ENCODE measurements at places on chromosomes 1 and 21.

GRCh38 chr1:41513383-41513735 is 28.9 kb upstream of the EDN2 start:
- DNase-seq = no peak

GRCh38 chr1:197924516-197925123 is 7.4 kb downstream of the LHX9 start:
- DNase-seq = peak; percentile 50

- DNase-seq = no peak
Observed at GRCh38 chr1:53642215-53642555, 96.8 kb downstream of the GLIS1 start.

- DNase-seq = no peak
Observed at GRCh38 chr21:36677443-36677842, 21.5 kb upstream of the SIM2 start.

- DNase-seq = no peak
Observed at GRCh38 chr1:31793586-31794285, 22.1 kb downstream of the SPOCD1 start.

GRCh38 chr1:151942882-151943281 is 33.6 kb upstream of the THEM4 start:
- DNase-seq = no peak

GRCh38 chr21:32917362-32918135 is 108.2 kb upstream of the OLIG2 start:
- DNase-seq = no peak

- no peak for DNase-seq
Observed at GRCh38 chr1:8512504-8512903, 194.6 kb downstream of the SLC45A1 start.

DNA sequence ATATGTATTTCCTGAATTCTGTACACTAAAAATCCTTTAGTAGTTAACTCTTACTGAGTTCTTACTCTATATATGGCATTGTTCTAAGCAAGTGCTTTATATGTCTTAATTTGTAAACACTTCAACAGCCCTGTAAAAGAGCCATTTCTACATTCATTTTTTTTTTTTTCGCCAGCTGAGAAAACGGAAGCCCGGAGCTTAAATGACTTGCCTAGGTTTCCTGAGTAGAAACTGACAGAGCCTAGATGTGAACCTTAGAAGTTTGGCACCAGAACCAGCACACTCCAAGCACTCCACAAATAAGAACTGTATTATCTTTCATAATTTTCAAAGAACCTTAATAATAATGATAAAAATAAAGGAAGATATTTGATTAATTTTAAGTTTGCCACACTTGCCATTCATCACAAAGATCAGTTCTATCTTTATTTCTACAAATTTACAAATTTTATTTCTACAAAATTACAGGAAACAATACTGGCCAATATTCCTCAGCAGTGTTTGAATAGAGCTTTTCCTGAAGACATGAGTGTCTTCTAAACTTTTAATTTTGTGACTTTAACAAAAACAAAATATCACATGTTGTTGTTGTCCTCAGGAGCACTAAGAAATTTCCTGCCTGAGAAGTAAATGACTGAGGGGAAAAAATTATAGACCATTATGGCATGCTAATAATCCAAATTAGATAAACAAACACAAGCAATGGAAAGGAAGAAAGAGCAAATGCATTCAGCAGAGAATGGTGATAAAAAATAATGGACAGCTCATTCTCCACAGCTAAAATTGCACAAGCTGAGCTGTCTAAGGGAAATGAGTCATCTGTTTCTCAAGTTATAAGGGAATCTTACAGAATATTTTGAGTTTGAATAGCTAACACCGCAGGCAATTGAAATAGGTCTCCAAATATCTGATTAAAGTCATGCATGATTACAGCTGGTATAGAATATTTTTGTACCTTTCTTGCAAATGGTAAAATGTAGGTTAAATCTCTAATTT is 71.2 kb downstream of the DPYD start:
- DNase-seq = no peak

DNA sequence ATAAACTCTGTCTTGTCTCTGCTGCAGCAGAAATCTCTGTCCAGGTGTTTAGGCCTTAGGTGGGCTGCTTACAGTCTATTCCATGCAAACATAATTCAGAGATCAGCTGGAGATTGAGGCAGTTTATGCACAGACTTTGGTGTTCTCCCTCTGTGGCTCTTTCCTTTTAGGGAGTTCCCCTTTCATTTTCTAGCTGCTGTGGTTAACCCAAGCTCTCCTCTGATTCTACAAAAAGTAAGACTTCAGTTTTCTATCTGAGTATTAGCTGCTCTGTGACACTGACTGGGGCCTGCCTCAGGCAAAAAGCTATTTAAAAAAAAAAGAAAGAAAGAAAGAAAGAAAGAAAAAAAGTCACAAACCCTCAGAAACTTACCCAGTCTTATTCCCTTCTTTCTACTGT is 211.1 kb downstream of the CAMTA1 start:
- DNase-seq = no peak

- DNase-seq = no peak
Observed at GRCh38 chr1:81847063-81847462, 46.3 kb downstream of the ADGRL2 start.

DNA sequence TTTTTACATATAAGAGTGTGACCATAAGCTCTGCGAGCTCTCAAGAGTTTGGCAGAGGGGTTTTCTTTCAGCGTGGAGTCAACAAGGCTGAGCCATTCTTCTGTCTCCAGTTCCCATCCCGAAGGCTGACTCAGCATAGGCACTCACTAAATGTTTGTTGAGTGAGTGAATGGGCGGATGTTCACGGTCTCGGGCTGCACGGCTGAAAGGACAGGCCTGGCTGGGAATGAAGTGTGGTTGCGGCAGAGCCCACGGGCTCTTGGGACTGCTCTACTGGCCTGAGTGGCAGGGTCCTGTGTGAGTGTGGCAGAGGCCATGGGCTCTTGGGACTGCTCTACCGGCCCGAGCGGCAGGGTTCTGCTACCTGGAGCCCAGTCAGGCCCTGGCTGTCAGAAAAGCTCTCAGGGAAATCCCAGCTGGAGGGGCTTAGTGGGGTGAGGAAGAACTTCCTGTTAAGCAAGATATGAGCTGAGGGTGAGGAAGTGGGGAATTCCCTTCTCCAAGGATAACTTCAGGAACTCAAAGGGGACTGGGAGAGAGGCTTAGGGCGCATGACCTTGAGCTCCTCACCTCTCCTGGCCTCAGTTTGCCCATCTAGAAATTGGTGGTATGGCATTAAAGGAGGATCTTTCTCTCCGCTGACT is 56.6 kb upstream of the C1orf174 start:
- no peak for DNase-seq

DNA sequence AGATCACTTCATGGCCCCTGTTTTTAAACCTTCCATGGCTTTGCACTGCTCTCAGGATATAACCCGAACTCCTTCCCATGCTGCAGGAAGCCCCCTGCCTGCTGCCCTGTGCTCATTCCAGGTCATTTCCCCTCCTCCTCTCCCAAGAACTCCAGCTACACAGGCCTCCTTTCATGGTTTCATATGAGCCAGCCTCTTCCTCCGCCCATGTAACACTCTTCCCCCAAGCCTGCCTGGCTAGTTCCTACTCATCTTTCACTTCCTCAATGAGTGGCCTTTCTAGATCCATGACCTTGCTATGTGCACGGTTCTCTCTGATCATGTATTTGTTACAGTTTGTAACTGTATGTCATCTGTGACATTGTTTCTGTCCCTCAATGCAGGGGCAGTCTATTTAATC is 3.1 kb upstream of the NCF2 start:
- no peak for DNase-seq

- peak; percentile 43 for DNase-seq
Observed at GRCh38 chr1:113390871-113391648, 745 bp downstream of the MAGI3 start.

DNA sequence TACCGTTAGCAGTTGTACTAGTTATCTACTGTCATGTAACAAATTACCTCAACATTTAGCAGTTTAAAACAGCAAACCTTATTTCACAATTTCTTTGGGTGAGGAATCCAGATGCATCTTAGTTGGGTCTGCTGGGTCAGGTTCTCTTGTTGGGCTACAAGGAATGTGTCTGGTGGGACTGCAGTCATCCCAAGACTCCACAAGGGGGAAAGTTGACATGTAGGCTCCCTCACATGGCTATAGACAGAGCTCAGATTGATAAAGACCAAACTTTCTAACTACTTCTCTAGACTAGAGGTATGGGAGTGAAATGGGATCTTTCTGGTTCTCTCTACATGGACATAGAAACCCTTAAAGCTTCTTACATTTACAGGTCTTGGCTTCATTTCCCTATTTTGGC is 160.9 kb downstream of the UCK2 start:
- no peak for DNase-seq

- DNase-seq = no peak
Observed at GRCh38 chr1:209829716-209830115, 1.9 kb downstream of the UTP25 start.

- no peak for DNase-seq
Observed at GRCh38 chr21:15063814-15064575, 805 bp downstream of the NRIP1 start.

- no peak for DNase-seq
Observed at GRCh38 chr1:87410776-87411480, 82.2 kb downstream of the LMO4 start.

GRCh38 chr1:31870086-31870736 is 54.4 kb upstream of the SPOCD1 start:
- DNase-seq = no peak

- peak; percentile 64 for DNase-seq
Observed at GRCh38 chr21:37862536-37862935, 53.7 kb downstream of the KCNJ6 start.

- peak; percentile 59 for DNase-seq
Observed at GRCh38 chr1:67566803-67567377, 118.1 kb upstream of the GADD45A start.

Data from NCI-H1694 (cell line).